ENCODE measurements at places on chromosomes 12 and 14. TPM values are rescaled to one million over a fixed set of nuclear protein-coding genes. Genes with fewer than 3 reads are reported as not detected.

GPR84 gene
- not detected for total RNA-seq

SLCO1A2 gene
- total RNA-seq: not detected

TAS2R14 gene
- total RNA-seq: 1.7 TPM

PCED1B gene
- 0.66 TPM for total RNA-seq

OTUB2 gene
- 1.2 TPM for total RNA-seq

P2RX7 gene
- 2.2 TPM for total RNA-seq

ACRBP gene
- total RNA-seq: 0.25 TPM

RNF212B gene
- total RNA-seq: not detected

BHLHE41 gene
- total RNA-seq: 3.8 TPM

LRRC9 gene
- total RNA-seq: not detected
